ENCODE measurements at places on chromosomes 5 and 9. TPM values are rescaled to one million over a fixed set of nuclear protein-coding genes. Genes with fewer than 3 reads are reported as not detected.

The KIF12 gene
- polyA plus RNA-seq = 0.11 TPM

The PPWD1 gene
- 17.3 TPM for polyA plus RNA-seq

The SURF1 gene
- polyA plus RNA-seq = 77.9 TPM

The ERGIC1 gene
- 103 TPM for polyA plus RNA-seq

The SPOCK1 gene
- 11.2 TPM for polyA plus RNA-seq

The SV2C gene
- polyA plus RNA-seq = 0.56 TPM

The DND1 gene
- 0.96 TPM for polyA plus RNA-seq

The PCDHGA5 gene
- 2.6 TPM for polyA plus RNA-seq

The CTXN3 gene
- 0.06 TPM for polyA plus RNA-seq

The CLIC3 gene
- 11.0 TPM for polyA plus RNA-seq

The CCNO gene
- polyA plus RNA-seq = 2.8 TPM

The IFNK gene
- not detected for polyA plus RNA-seq

The KIF27 gene
- 1.8 TPM for polyA plus RNA-seq

The FOXD4L3 gene
- not detected for polyA plus RNA-seq

The OTULINL gene
- polyA plus RNA-seq = 7.1 TPM

The FABP6 gene
- 0.68 TPM for polyA plus RNA-seq

The FRRS1L gene
- 0.44 TPM for polyA plus RNA-seq

The SCAMP1 gene
- 23.9 TPM for polyA plus RNA-seq

The ZSWIM6 gene
- polyA plus RNA-seq = 6.0 TPM

The PDE6A gene
- polyA plus RNA-seq = 0.01 TPM

The IFNA2 gene
- not detected for polyA plus RNA-seq

All from urinary bladder (tissue), 4 donors.